Left ventricle myocardium superior (tissue), 1 donor: ENCODE measurements at places on chromosomes 2 and 18. TPM values are rescaled to one million over a fixed set of nuclear protein-coding genes. Genes with fewer than 3 reads are reported as not detected.

Gene HSBP1L1
- total RNA-seq, result 14.5 TPM

Gene NCKAP5
- total RNA-seq, result 2.8 TPM

Gene SERPINB4
- total RNA-seq, result not detected

Gene FAP
- total RNA-seq, result 1.3 TPM

Gene MXD1
- 5.0 TPM for total RNA-seq

Gene STON1
- 6.7 TPM for total RNA-seq

Gene ABHD1
- total RNA-seq, result 2.0 TPM

Gene DNAJC5G
- 2.1 TPM for total RNA-seq

Gene ALLC
- total RNA-seq, result not detected

Gene DQX1
- total RNA-seq, result not detected

Gene FBXO41
- total RNA-seq, result 0.69 TPM

Gene METAP1D
- 8.6 TPM for total RNA-seq

Gene ANKRD30B
- total RNA-seq, result not detected

Gene TCF7L1
- total RNA-seq, result 7.1 TPM

Gene IMMT
- total RNA-seq, result 301 TPM

Gene SLC30A3
- total RNA-seq, result 9.4 TPM

Gene STARD6
- total RNA-seq, result not detected

Gene SLC38A11
- 1.0 TPM for total RNA-seq

Gene SLC4A3
- total RNA-seq, result 456 TPM

Gene TWIST2
- 2.6 TPM for total RNA-seq

Gene SLC9A2
- 0.15 TPM for total RNA-seq

Gene C2orf66
- total RNA-seq, result not detected

Gene MROH2A
- not detected for total RNA-seq

Gene ALPI
- total RNA-seq, result not detected

Gene REG3A
- not detected for total RNA-seq

Gene POLR1B
- 12.2 TPM for total RNA-seq

Gene CHCHD5
- 24.8 TPM for total RNA-seq

Gene DCTN1
- total RNA-seq, result 177 TPM

Gene MLPH
- total RNA-seq, result 88.9 TPM

Gene MARS2
- total RNA-seq, result 6.7 TPM

Gene SERPINB13
- not detected for total RNA-seq

Gene FKBP1B
- 3.2 TPM for total RNA-seq

Gene FAM98A
- 72.0 TPM for total RNA-seq

Gene C2orf72
- 0.07 TPM for total RNA-seq

Gene COL4A3
- total RNA-seq, result 4.5 TPM

Gene PPP1R1C
- total RNA-seq, result 25.2 TPM

Gene ANKRD30BL
- total RNA-seq, result not detected

Gene ABCG8
- not detected for total RNA-seq

Gene UGT1A8
- total RNA-seq, result not detected

Gene AFTPH
- 13.0 TPM for total RNA-seq

Gene PAX8
- 0.30 TPM for total RNA-seq

Gene GALNT5
- total RNA-seq, result 0.07 TPM

Gene C2orf15
- 0.30 TPM for total RNA-seq

Gene INSIG2
- total RNA-seq, result 12.0 TPM

Gene PARD3B
- 6.5 TPM for total RNA-seq

Gene TXNDC9
- total RNA-seq, result 20.8 TPM

Gene THUMPD2
- total RNA-seq, result 5.9 TPM

Gene EMILIN1
- 15.7 TPM for total RNA-seq

Gene KCNK3
- total RNA-seq, result 2.8 TPM

Gene NYAP2
- total RNA-seq, result not detected

Gene FAM237A
- 2.0 TPM for total RNA-seq

Gene SLC5A7
- 0.07 TPM for total RNA-seq

Gene GPR45
- not detected for total RNA-seq
